Placental pericyte (primary cell): ENCODE measurements at places on chromosomes 3 and 15. TPM values are rescaled to one million over a fixed set of nuclear protein-coding genes. Genes with fewer than 3 reads are reported as not detected.

The ROPN1 gene
- total RNA-seq = not detected in 2 replicates

The LRRC34 gene
- total RNA-seq = 1.8 and 6.6 TPM in 2 replicates

The FBN1 gene
- 499 and 721 TPM in 2 replicates for total RNA-seq

The PGBD4 gene
- total RNA-seq = 1.3 and 1.9 TPM in 2 replicates

The GP5 gene
- total RNA-seq = under 0.01 and 0.14 TPM in 2 replicates

The SLC12A1 gene
- total RNA-seq = not detected in 2 replicates

The CIDEC gene
- total RNA-seq = not detected in 2 replicates

The LRRC3B gene
- total RNA-seq = not detected in 2 replicates
